ENCODE measurements at places on chromosomes 3 and 15. TPM values are rescaled to one million over a fixed set of nuclear protein-coding genes. Genes with fewer than 3 reads are reported as not detected.

Gene PATL2
- 25.8 TPM for total RNA-seq

Gene DRD3
- not detected for total RNA-seq

Gene VIPR1
- total RNA-seq = 39.4 TPM

Gene ZNF80
- total RNA-seq = 0.12 TPM

Gene SLC24A5
- not detected for total RNA-seq
